Smooth muscle cell of trachea (primary cell): ENCODE measurements at places on chromosomes 12 and 14. TPM values are rescaled to one million over a fixed set of nuclear protein-coding genes. Genes with fewer than 3 reads are reported as not detected.

MYO1H gene
- total RNA-seq, result not detected in 2 replicates

DDX24 gene
- 158 and 205 TPM in 2 replicates for total RNA-seq

PSMC6 gene
- total RNA-seq, result 75.4 and 144 TPM in 2 replicates

KRT72 gene
- total RNA-seq, result not detected in 2 replicates

TSPAN19 gene
- total RNA-seq, result under 0.01 TPM in 1 of 2 replicates, not detected in the other

DCD gene
- total RNA-seq, result not detected in 2 replicates

SLC25A47 gene
- not detected in 2 replicates for total RNA-seq

KLRC4 gene
- not detected in 2 replicates for total RNA-seq

IGFBP6 gene
- 1,261 and 1,775 TPM in 2 replicates for total RNA-seq

FGF23 gene
- total RNA-seq, result not detected in 2 replicates

SOAT2 gene
- total RNA-seq, result not detected in 2 replicates

CMKLR1 gene
- total RNA-seq, result 0.33 TPM in 1 of 2 replicates, not detected in the other

TEX52 gene
- not detected in 2 replicates for total RNA-seq

GPHN gene
- total RNA-seq, result 8.3 and 14.4 TPM in 2 replicates

OR4E2 gene
- not detected in 2 replicates for total RNA-seq

HOTAIR gene
- total RNA-seq, result not detected in 2 replicates

ACTR10 gene
- total RNA-seq, result 56.6 and 60.0 TPM in 2 replicates

PAH gene
- total RNA-seq, result not detected in 2 replicates

COL2A1 gene
- total RNA-seq, result under 0.01 and 0.15 TPM in 2 replicates

BCL2L14 gene
- total RNA-seq, result not detected in 2 replicates

TXNDC16 gene
- total RNA-seq, result 2.0 and 4.9 TPM in 2 replicates

CRIP1 gene
- total RNA-seq, result 1.3 and 2.5 TPM in 2 replicates

AKAP6 gene
- 0.29 and 0.50 TPM in 2 replicates for total RNA-seq

OR6C65 gene
- total RNA-seq, result not detected in 2 replicates

SLC5A8 gene
- total RNA-seq, result not detected in 2 replicates

CABP1 gene
- 0.66 and 1.9 TPM in 2 replicates for total RNA-seq

KCNJ8 gene
- 7.3 and 10.6 TPM in 2 replicates for total RNA-seq

NELL2 gene
- not detected in 2 replicates for total RNA-seq

LRRC23 gene
- total RNA-seq, result 13.2 and 14.9 TPM in 2 replicates

LUM gene
- total RNA-seq, result 202 and 375 TPM in 2 replicates

RNASE7 gene
- 0.17 TPM in 1 of 2 replicates, not detected in the other for total RNA-seq

POTEG gene
- total RNA-seq, result not detected in 2 replicates

GRIP1 gene
- 0.73 TPM in 1 of 2 replicates, not detected in the other for total RNA-seq

MEG3 gene
- total RNA-seq, result 164 and 360 TPM in 2 replicates

HHIPL1 gene
- total RNA-seq, result 9.3 and 20.7 TPM in 2 replicates

RNU4-1 gene
- total RNA-seq, result under 0.01 TPM in 2 replicates

LHX5 gene
- not detected in 2 replicates for total RNA-seq

TBC1D30 gene
- total RNA-seq, result 0.29 and 0.50 TPM in 2 replicates

NYNRIN gene
- total RNA-seq, result 20.4 and 42.7 TPM in 2 replicates

USP44 gene
- 10.2 and 18.7 TPM in 2 replicates for total RNA-seq

NPAS3 gene
- under 0.01 and 0.17 TPM in 2 replicates for total RNA-seq

EFCAB11 gene
- total RNA-seq, result 3.1 and 10.8 TPM in 2 replicates
